ENCODE measurements at places on chromosomes 16 and 17.

GRCh38 chr16:87040169-87041117 lies 276.7 kb downstream of the C16orf95 start:
- DNase-seq, result no peak

GRCh38 chr17:40447148-40447644 lies 3.9 kb downstream of the IGFBP4 start:
- DNase-seq, result no peak

DNA sequence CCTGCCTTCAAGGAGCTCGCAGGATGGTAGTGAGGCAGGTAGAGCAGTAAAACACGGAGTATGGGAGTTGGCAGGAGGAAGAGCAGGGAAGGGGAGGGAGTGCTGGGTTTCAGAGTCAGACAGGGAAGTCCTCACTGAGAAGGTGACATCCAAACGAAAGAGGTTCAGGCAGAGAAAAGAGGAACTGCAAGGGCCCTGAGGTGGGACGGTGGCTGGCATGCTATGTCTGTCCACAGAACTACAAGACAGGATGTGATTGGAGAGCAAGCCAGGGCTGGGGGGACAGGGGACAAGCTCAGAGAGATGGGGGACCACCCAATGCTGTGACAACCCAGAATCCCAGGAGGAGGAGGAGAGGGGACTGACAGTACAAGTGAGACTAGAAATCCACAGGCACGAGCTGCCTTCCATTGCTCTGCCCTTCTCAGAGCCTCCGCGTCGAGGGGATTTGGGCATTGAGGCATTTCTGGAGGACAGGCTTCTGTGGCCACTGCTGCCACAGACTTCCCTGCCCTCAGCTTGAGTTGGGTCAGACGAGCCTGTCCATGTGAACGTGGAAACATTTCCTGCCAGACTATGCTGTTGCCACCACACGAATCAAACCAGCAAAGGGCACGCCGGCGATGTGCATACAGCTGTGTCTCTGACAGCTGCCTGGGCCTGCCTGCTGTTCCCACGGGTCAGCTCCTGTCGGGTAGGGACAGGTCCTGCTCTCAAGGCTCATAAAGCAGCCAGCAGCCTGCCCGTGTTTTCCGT lies 100.1 kb downstream of the RAB11FIP4 start:
- DNase-seq, result no peak

DNA sequence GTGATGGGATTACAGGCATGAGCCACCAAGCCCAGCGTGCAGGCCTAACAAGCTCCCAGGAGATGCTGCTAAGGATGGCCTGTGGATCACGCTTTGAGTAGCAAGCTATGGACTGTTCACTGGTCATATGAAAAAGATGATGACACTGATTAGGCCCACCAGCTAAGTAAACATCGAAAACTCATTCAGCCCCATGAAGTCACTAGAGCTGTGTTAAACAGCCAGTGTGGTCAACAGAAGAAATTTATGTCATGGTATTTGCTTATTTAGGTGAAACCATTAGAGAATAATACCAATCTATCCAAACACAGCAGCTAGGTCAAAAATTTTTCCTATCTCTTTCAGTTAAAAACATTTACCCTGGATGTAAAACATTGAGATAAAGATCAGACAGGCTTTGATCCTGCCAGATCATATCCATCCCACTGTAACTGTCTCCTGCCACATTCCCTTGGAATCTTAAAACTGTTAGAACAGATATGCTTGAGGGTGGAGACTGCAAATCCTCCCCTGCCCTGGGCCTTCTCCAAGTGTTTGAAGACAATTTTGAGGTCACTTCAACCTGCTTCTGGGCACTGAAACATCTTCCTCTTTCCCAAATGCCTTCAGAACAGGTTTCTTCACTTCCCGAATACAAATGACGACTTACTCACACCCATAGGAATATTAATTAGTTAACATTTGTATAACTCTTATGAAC lies 30.9 kb downstream of the HOXB1 start:
- no peak for DNase-seq
